ENCODE measurements at places on chromosomes 13 and 19.

DNA sequence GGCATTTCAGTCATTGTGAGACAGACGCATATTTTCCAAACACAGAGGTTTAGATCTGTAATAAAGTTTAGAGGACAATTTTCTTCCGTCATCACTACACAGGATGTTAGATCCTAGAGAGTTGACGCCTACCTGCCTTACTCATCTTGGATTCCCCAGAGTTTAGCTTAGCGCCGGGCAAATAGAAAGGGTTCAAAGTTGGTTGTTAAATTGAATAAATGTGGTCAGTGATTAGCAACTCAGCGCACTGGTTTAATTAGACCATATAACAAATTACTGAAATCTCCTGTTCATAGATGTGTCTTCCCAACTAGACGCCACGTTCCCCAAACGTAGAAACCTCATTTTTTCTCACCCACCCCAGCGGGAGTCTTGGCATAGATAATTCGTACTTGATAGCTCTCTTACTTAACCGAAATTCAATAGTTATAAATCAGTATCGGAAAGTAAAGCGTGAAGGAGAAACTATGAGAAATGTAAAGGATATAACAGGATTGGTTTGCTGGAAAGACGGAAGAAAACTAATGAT is 726 bp upstream of the UFM1 start:
- DNase-seq = peak; percentile 6

- no peak for DNase-seq
These were observed 50.6 kb upstream of the GAS6 start for GRCh38 chr13:113914333-113915011.

DNA sequence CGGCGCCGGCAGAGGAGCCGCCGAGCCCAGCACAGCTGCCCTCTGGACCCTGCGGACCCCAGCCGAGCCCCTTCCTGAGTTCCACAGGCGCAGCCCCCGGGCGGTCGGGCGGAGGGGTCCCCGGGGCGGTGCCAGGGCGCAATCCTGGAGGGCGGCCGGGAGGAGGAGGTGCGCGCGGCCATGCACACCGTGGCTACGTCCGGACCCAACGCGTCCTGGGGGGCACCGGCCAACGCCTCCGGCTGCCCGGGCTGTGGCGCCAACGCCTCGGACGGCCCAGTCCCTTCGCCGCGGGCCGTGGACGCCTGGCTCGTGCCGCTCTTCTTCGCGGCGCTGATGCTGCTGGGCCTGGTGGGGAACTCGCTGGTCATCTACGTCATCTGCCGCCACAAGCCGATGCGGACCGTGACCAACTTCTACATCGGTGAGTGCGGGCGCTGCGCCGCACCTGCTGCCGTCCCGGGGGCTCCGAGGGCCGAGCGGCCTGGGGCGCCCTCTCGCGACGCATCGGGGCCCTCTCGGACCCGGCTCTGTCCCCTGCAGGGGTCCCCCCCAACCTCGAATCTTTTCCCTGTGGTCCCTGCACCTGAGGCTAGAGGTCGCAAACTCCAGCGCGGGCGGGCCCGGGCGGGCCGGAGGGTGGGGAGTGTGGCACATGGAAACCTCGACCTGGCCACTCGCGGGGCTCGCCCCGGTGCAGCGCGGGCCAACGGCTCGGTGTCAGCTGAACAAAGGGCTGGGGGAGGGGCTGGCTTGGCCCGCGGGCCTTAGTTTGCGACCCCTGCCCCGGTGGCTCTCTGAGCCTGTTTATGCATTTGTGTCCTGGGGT is at the start of gene KISS1R:
KISS1R (plus strand) TSS at position 11 of the 829 bp plus-strand sequence; CDS start at position 181, 170 bp downstream.
- no peak for DNase-seq

DNA sequence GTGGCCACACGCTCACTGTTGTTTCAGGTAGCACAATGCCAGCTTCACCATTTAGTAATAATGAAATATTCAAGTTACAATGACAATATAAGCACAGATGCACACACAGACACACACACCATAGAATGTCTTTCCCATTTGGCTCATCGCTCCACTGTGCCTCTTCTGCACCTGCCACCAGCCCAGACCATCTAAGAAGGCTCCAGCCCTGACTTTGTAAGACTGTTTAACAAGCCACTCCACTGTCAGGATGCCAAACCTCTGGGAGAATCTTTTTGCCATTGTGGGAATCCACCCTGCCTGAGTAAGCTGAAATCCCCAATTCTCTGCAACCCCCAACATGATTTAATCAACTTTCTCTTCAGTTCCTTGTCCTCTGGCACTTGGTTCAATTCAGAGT is 60.6 kb downstream of the LHFPL6 start:
- DNase-seq = no peak

- peak; percentile 66 for DNase-seq
These were observed at the start of gene MBNL2 for GRCh38 chr13:97221989-97222700. Gene MBNL2 (plus strand): TSS chr13:97222333. CDS start chr13:97276236, 53,903 bp downstream.

DNA sequence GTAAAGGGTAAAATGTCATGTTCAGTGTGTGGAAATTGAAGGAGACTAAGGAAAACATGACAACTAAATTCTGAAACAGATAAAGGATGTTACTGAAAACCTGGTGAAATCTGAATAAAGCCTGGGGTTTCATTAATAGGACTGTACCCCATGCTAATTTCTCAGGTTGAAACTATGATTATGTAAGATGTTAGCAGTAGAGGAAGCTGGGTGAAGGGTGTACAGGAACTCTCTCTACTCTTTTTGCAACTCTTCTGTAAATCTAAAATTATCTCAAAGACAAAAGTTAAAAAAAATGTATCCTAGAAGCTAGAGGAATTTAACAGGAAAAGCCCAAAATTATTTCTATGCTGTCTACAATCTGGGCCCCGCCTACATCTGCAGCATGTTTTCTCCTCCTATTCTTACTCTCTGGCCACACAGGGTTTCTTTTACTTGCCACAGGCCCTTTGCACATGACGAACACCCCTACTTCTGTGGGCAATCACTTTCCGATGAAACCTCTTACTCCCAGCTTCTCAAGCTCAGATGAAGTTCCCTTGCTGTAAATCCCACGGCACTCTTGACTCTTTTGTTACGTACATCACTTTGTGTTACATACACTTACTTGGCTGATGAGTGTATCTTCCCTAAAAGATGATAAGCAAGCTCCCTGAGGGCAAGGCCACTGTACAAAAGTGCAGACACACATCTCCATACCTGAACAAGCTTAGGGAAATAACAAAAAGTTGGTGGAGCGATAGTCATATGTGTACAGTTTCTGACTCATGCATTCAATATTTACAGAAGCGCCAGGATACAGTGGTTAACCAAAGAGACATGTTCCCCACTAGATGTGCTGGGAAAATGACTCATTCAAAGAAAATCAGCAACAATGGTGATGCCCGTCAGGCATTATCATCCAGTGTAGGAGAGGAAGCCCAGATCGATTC is 32.6 kb downstream of the RUBCNL start:
- peak; percentile 65 for DNase-seq

GRCh38 chr13:113794764-113795173 is 35.7 kb downstream of the TMEM255B start:
- DNase-seq = no peak

DNA sequence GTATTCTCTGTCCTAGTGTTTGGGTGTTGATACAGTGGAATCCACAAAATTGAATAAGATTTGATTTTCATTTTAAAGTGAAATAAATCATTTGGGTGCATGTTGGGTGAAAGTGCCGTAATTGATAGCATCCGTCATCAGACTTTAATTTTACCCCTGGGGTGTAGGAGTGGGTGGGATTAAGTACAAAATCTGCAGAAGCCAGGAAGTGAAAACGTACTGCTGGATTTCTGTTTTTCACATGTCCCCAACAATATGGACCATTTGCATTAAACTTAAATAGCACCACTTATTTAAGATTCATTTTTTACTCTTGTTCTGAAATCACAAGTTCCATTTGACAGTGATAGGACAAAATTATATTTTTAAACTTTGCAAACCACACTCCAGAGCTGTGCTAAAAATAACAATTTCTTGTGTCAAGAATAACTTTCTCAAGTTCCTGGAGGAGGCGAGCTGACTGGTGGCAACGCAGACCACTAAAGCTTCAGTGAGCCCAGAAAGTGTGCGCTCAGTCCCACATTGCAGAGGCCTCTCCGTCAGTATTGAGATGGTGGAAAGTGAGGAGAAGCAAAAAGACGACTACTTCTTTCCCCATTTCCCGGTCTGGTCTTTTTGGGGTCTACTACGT is 71.3 kb downstream of the ARHGEF7 start:
- DNase-seq = no peak

GRCh38 chr19:4916292-4917082 is 7.2 kb downstream of the UHRF1 start:
- peak; percentile 78 for DNase-seq

DNA sequence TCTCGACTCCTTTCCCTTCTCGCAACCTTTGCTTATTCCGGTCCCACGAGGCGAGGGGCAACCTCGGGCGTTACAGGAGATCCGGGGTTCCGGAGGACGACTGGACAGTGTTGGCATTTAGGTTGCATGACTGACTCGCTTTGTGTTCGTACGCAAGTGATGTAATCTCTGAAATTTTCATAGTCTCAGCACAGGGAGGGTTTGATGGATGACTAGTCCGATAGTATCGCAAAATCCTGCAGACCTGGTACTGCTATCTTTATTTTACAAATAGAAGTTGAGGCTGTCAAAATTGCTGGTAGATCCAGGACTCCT is 342 bp downstream of the DDX49 start:
- no peak for DNase-seq

Measured in stimulated activated effector memory CD8-positive, alpha-beta T cell treated with anti-CD3 and anti-CD28 coated beads, Interleukin-12 subunit alpha, Interleukin-12 subunit beta, amount 100 ng/mL, for 72 hours (primary cell).